ENCODE measurements at places on chromosomes 4 and X. TPM values are rescaled to one million over a fixed set of nuclear protein-coding genes. Genes with fewer than 3 reads are reported as not detected.

SMPX gene
- not detected for total RNA-seq

PROM1 gene
- 0.05 TPM for total RNA-seq

MAP7D3 gene
- total RNA-seq = 10.4 TPM

PNMA6F gene
- not detected for total RNA-seq

FAM120C gene
- 4.3 TPM for total RNA-seq

CYTL1 gene
- total RNA-seq = not detected

TBC1D9 gene
- total RNA-seq = 0.12 TPM

WNK3 gene
- total RNA-seq = 0.25 TPM

F11 gene
- total RNA-seq = not detected

FAM53A gene
- total RNA-seq = 3.0 TPM

TRIM60 gene
- total RNA-seq = not detected

RGN gene
- not detected for total RNA-seq

APBB2 gene
- 4.5 TPM for total RNA-seq

SERPINA7 gene
- total RNA-seq = not detected

BRS3 gene
- not detected for total RNA-seq

PABPC1L2A gene
- total RNA-seq = not detected

GSX2 gene
- total RNA-seq = not detected

PNMA5 gene
- total RNA-seq = not detected

STBD1 gene
- not detected for total RNA-seq

DRD5 gene
- not detected for total RNA-seq

KIAA1210 gene
- total RNA-seq = not detected

MAOB gene
- total RNA-seq = not detected

BLOC1S4 gene
- 11.8 TPM for total RNA-seq

CXXC4 gene
- not detected for total RNA-seq

FOXR2 gene
- not detected for total RNA-seq

WDR19 gene
- 18.9 TPM for total RNA-seq

CNGA1 gene
- total RNA-seq = 0.26 TPM

IL15 gene
- total RNA-seq = 0.52 TPM

INTS6L gene
- 14.2 TPM for total RNA-seq

Data from activated naive CD4-positive, alpha-beta T cell treated with anti-CD3 and anti-CD28 coated beads for 36 hours (primary cell).